ENCODE measurements at places on chromosomes 11 and 22.

DNA sequence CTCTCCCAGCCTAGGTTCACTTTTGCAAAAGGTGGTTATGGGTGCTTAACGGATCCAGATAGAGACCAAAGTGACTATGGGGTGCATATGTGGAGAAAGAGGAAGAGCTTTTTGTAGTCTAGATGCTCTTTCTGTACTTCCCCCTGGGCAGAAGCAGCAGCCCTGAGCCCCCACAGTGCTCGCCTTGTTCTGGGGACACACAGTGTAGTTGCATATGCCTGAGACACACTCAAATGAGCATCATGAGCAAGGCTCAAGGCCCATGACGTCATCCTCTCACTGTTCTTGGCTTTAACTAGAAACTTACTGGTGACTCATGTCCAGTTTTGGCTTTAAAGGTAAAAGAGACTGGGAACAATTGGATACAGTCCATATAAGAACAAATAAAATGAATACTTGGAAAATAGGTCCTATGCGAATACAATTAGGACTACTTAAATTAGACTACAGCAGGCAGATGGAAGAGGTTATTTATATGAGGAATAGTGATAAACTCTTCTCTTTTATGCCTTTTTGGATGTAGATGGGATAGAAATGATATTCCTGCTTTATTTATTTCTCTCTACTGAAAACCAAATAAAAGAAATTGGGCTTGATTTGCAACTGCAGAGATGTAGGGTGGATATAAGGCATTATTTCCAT lies 20.1 kb upstream of the PEX26 start:
- no peak for DNase-seq

DNA sequence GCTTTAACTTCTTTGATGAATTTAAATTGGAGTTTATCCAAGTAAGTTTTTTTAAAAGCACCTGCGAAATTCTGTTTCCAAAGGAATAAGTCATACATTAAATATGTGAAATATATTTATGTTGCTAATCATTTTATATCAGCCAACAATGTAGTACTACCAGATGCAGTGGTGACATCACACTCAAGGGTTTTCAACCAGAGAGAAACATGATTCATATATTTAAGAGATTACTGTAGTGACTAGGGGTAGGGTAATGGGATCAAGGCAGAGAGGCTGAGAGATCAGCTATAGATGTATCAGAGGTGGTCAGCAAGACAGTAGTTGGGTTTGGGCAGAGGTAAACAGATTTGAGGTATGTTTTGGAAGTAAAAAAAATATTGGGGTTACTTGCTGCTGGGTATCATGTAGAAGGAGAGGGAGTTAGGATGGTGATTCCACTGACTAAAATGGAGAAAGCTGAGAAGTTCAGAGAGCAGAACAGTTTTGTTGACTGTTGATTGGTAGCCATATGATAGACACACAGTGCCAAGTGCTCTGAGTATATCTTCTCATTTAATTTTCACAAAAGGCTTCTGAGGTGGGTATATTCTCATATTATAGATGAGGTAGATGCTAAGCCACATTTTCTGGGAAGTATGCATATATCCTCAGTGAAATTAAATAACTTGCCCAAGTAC lies 39.4 kb downstream of the CEP57 start:
- DNase-seq, result no peak

- no peak for DNase-seq
Observed at GRCh38 chr22:31103899-31104694, 3.3 kb downstream of the SELENOM start.

DNA sequence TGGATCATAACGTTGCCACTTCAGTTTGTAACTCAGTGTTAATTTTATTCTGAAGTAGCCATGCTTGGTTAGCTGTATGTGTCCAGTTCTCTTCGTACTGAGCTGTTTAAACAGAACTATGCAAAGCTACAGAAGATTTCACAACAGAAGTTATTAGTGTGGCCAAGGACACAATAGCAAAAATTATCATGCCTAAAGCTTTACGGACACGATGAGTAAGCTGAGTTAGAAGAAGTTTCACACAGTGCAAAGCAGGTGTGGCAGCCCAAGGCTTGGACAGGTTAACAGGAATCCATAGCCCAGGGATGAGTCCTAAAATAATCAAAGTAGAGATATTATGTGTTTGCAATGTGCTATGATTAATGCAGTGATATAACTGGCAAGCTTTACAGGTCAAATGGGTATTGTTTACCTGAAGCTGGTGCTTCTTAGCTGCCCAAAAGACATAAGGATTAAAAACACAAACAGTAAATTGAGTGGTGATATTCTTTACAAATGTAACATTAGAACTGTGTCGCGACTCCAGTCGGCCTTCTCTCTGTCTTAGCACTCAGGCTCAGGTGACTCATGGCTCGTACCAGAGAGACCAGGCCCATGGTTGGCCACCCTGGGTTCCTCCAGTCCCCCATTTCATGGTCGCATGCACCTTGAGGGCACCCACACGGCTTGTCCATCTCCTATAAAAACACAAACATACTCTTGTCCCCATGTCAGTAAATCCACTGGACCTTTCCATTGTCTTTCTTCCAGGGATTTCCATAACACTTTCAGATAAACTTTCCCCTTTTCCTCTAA lies 35.5 kb upstream of the NCAM1 start:
- DNase-seq, result no peak

- DNase-seq, result no peak
Observed at GRCh38 chr22:45846952-45847351, 130.0 kb downstream of the WNT7B start.

DNA sequence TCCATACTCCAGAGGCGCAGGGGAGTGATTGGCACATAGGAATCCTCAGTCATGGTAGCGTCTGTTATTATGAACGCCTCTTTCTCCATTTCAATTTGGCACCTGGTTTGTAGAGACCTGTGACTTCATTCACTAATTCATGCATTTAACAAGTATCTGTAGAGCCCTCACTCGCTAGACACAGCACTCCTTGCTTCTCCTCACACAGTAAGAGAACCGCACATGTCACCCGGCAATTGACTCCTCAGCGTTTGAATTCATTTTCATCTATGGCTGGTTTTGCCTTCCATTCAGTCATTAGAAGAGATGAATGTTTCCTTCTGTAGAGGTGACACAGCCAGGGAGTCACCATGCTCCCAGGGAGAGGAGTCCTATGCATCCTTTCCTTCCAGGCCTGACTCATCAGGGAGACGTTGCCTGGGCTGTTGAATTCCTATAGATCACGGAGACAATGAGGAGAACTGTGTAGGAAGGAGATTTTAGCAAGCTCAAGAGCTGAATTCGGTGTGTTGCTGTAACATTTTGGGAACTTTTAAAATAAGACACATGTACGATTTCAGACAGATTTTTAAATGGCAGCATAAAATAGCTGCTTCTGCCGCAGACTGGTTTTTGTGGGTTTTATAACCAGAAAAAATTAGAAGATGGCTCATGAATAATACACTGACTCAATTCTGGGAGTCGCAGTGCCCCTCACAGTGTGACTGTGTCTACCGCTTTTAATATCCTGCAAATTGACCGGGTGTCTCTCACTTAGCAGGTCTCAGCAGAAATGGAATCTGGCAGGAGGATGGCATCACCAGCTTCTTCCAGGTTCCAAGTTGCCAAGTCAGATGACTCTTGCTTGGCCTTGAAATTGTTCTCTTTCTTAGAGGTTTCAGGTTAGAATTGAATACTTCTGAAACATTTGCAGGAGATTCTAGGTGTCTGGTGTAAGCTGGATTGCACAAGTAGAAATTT lies 44.4 kb upstream of the CLMP start:
- no peak for DNase-seq

DNA sequence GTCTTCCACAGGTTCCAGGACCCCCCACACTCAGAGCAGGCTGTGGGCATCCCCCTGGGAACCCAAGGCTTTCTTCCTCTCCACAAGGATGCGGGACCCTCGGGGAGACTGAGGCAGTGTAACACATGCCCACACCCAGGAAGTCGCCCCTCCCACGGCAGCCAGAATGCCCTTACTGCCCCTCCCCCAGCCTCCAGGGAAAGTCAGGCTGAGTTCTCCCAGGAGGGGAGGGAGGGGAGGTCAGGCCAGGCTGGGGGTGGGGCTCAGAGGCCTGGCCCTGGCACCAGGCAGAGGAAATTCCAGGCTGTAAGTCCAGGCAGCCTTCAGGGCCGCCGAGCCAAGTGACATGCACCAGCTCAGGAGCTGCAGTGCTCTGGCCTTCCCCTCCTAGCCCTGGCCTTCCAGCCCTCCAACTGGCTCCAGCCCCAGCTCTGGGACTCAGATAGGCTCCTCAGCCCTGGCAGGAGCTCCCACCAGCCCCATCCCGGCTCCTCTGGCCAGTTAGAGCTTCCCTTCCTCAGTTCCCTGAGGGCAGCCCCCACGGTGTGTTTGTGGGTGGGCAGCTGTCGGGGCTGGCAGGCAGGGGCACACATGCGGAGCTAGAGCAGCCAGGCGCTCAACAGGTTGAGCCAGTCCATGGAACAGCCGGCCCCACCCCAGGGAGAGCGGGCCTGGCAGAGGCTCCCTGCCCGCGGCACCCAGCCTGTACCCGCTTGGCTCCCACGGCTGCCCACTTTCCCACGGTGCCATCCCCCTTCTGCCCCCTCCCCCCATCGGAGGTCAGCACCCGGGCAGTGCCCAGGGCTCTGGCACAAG lies 3.6 kb downstream of the BCL9L start:
- no peak for DNase-seq

GRCh38 chr11:2964782-2965181 lies 27.3 kb downstream of the NAP1L4 start:
- DNase-seq, result no peak

DNA sequence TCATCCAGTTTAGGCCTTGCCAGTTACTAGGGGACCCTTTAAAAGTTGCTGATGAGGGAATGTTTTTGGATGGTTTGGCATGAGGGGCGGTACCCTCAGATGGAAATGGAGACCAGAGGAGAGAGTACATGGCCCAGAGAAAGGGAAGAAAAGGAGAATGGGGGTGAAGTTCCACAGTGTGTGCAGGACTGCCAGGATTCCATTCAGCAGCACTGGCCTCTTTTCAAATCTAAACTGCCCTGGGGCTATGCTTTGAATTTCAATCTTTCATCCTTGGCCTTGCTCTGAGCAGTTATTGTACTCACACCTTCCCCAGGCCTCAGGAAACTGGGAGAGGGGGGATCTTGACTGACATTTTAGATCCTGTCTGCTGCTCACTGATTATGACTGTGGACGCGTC lies 3.0 kb downstream of the SLC3A2 start:
- no peak for DNase-seq

GRCh38 chr11:72072348-72072747 lies 8.0 kb downstream of the NUMA1 start:
- no peak for DNase-seq

DNA sequence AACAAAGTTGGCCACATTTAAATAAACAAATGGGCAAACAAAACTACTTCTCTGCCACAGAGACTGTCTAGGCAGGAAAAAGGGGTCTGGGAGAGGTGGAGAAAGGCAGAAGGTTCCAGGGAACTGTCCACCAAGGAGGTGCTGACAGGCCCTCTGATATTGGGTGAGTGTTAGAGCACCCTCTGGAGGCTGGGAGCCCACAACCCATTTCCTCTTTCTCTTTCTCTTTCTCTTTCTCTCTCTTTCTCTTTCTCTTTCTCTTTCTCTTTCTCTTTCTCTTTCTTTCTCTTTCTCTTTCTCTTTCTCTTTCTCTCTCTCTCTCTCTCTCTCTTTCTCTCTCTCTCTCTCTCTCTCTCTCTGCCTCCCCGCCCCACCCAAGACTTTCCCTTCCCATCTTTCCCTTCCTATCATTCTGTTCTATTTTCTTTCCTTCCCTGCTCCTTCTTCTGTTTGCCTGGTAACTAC lies 912.8 kb downstream of the DLG2 start:
- DNase-seq, result no peak

GRCh38 chr22:46443850-46444389 lies 93.5 kb downstream of the CELSR1 start:
- DNase-seq, result no peak

GRCh38 chr11:27468209-27468994 lies 4.2 kb downstream of the LGR4 start:
- no peak for DNase-seq

DNA sequence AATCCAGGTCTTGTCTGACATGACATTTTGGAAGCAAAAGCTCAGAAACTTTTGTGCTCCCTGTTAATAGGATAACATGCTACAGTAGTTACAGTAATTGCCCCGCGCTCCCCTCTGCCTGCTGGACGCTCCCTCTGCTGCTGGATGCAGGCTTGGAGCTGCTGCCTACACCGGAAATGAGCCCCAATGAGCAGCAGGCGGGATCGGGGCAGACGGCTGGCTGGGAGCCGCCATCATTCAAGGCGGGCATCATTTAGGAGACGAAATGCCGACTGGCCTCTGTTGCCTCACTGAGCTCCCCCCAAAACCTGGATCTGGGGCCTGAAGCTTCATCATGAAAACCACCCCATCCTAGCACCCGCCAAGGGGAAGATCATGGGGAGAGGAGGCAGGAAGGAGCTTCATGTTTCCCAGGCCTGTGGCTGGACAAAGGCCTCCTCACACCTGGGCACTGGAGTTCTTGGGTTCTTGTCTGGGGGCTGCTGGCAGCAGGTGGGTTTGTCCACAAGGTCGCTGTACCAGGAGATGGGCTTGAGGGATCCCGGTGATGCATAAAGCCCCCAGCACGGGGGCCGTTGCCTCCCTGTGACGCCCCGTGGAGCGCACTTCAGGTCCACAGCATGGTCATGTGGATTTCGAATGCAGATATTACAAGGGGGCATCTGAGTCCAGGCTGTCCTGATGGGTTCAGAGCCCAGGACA lies 664.3 kb downstream of the BRD1 start:
- DNase-seq, result no peak

GRCh38 chr11:92740276-92740675 lies 229.2 kb upstream of the MTNR1B start:
- DNase-seq, result no peak

GRCh38 chr11:102546427-102546826 lies 15.9 kb upstream of the MMP7 start:
- no peak for DNase-seq

GRCh38 chr22:27573280-27574001 lies 228.1 kb downstream of the MN1 start:
- DNase-seq, result no peak

DNA sequence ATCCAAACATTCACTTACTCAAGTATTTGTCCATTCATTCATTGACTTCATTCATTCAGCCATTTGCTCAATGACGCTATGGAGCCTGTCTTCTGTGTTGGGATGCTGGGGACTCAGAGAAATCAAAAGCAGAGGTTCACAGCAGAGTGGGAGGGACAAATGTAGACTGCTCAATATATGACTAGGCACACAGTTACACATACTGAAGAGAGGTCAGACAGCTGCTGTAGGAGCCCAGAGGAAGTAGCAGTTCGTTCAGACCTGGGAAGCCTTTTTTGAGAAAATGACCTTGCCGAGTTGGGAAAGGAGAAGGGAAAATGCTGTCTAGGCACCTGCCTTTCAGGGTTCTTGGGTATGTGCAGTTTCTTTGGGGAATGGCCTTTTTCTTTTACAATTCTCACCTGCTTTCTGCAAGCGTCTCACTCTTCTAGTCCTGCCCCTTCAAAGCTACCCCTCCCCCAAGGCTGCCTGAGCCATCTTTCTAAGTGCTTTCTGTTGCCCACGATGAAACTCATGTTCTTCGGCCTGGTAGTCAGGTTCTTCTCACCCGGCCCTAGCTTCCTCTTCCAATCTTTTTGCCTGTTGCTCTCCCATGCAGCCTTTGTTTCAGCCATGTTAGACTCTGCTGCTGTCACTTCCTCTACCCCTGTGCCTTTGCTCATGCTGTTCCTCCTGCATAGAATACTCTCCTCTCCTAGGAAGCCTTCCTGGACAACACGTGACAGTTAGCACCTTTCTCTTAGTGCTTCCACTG lies 4.2 kb upstream of the UVRAG start:
- no peak for DNase-seq

- no peak for DNase-seq
Observed at GRCh38 chr11:9153651-9154050, 62.3 kb upstream of the SCUBE2 start.

GRCh38 chr11:33362051-33362910 lies 105.1 kb downstream of the HIPK3 start:
- DNase-seq, result no peak

- no peak for DNase-seq
Observed at GRCh38 chr22:49514641-49515040, 313.0 kb downstream of the BRD1 start.
